Stimulated activated CD8-positive, alpha-beta memory T cell treated with anti-CD3 and anti-CD28 coated beads, Interleukin-4, amount 100 ng/mL, for 48 hours (primary cell): ENCODE measurements at places on chromosomes 3 and 15.

DNA sequence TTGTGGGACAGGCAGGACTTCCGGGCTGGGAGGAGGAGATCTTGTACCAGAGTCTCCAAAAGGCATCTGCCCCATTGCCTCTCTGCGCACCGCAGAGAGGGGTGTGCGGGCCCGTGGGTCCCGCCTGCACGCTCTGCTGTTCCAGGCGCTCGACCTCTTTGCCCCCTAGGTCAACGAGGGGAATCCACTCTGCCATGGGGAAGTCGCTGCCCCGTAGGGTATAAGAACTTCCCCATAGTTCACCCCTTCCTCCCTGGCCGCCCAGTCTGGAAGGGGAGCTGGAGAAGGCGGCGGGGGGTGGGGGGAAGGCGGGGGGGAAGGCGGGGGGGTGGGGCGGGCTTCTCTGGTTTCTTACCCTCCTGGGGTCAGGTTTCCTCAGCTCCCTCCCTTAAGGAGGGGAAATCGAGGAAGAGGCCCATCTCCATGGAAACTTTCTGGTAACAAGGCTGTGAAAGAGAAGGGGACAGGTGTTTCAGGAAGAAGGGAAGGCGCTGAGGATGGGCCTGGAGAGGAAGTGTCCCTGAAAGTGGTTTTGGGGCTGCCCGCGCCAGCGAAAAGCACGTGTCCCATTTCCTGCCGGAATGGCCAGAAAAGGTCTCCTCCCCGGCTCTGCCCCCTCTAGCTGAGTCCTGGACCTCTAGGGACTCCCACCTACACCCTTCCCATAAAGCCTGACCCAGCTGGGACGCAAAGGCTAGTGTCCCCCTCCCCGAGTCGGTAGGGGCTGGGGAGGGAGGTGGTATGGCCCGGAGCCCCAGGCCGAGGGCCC is 27.5 kb downstream of the NR1I2 start:
- DNase-seq = no peak

- DNase-seq = no peak
These were observed 34.1 kb upstream of the HACD2 start for GRCh38 chr3:123618768-123619484.

DNA sequence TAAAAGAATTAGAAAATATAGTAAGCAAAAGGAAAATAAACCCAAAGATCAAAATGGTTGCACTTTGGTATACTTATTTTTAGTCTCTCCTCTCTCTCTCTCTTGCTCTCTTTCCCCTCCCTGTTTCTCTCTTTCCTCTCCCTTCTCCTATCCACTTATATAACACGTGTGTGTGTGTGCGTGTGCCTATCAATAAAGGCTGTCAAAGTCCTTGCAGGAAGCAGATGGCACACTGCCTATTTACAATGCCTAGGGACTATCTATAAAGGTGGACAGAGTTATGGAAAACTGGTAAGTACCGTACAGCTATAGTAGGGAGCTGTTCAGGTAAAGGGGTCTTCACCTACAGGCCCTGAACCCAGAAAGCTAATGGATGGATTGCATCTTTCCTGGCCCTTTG is 161.6 kb downstream of the SQOR start:
- no peak for DNase-seq

GRCh38 chr3:16151109-16151508 is 23.4 kb upstream of the GALNT15 start:
- no peak for DNase-seq

- no peak for DNase-seq
These were observed 75.0 kb downstream of the SEMA5B start for GRCh38 chr3:122952520-122952919.

- DNase-seq = no peak
These were observed 81.4 kb downstream of the DNAJB8 start for GRCh38 chr3:128385080-128385832.

- DNase-seq = no peak
These were observed 67.2 kb downstream of the LRRK1 start for GRCh38 chr15:100986158-100986896.

DNA sequence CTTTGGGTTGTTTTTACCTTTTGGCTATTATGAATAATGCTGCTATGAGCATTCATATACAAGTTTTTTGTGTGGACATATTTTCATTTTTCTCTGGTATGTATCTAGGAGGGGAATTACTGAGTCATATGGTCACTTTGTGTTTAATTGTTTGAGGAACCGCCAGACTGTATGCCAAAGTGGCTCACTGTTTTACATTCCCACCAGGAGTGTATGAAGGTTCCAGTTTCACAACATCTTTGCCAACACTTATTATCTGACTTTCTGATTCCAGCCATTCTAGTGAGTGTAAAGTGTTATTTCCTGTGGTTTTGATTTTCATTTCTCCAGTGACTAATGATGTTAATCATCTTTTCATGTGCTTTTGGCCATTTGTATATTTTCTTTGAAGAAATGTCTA is 51.8 kb downstream of the CMTM7 start:
- DNase-seq = peak; percentile 5

DNA sequence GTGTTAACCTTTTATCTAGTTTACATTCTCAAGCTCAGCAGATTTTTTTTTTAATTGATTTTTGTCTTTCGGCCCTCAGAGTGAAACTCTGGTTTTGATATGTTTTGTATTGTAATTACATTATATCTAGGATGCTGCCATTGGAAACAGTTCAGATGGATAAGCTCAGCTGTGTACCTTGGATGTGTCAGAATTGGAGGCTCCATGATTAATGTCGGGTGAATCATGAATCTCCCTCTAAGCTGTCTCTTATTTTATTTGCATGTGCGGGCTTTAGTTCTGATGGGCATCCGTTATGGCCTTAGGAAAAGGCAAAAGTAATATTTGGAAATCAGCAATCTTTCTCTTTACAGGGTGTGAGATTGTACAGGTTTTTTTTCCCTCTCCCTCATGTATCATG is 4.2 kb downstream of the PTPRG start:
- DNase-seq = no peak

DNA sequence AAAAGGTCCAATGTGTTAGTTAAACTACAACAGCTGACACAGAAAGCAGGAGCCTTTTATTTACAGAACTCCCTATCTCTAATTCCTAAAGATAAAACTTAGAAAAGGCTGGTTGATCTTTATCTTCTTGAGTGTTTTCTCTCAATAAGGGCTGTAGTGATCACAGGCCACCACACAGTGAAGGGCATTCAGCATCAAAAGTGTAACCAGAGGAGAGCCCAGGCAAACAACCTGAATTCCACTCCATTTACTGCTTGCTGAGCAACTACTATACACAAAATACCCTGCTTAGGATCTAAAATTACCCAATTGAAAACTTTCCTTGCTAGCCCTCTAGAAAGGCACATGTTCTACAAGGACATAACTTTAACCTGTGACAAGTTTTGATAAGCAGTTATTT is 122.7 kb downstream of the MEIS2 start:
- no peak for DNase-seq

- no peak for DNase-seq
These were observed 3.4 kb upstream of the PARP14 start for GRCh38 chr3:122677216-122677615.

DNA sequence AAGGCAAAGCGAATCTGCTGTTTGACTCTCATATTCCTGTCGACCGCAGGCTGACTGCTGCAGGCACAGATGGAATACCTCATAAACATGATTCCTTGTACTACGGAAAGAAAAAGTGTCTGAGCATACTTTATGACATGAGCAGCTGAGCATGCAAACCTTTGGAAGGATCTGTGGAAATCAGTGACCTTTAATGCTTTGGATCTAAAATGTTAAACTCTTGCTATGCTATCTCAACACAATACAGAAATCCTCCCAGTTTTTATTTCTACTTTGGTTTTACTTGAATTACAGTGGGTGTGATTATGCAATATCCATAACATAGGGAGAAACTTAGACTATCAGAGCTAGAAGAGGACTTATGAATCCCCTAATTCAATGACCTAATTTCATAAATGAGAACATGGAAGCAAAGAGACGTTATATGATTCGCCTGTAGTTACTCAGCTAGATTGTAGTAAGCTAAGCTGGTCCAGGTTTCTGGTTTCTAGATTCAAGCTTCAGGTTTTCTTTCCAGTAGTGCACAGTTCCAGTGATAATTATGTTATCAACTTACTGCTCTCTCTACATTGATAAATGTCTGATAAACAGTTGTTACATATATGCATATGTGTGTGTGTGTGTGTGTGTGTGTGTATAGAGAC is 127.6 kb upstream of the GBE1 start:
- no peak for DNase-seq

DNA sequence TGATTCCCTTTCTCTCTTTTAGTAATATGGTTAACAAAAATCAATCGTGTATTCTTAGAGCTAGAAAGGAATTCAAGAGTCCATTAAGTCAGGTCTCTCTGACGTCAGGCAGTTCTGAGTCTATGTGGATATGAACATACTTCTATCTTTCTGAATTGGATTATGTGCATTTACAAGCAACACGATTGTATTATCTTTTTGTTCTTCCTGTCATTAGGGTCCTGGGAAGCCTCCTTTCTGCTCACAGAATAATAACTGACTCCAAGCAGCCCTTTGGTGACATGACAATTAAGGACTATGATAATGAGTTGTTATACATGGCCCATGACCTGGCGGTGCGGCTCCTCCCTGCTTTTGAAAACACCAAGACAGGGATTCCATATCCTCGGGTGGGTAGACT is 14.0 kb downstream of the EDEM1 start:
- no peak for DNase-seq

- no peak for DNase-seq
These were observed 158.4 kb downstream of the KLF13 start for GRCh38 chr15:31484986-31485385.

DNA sequence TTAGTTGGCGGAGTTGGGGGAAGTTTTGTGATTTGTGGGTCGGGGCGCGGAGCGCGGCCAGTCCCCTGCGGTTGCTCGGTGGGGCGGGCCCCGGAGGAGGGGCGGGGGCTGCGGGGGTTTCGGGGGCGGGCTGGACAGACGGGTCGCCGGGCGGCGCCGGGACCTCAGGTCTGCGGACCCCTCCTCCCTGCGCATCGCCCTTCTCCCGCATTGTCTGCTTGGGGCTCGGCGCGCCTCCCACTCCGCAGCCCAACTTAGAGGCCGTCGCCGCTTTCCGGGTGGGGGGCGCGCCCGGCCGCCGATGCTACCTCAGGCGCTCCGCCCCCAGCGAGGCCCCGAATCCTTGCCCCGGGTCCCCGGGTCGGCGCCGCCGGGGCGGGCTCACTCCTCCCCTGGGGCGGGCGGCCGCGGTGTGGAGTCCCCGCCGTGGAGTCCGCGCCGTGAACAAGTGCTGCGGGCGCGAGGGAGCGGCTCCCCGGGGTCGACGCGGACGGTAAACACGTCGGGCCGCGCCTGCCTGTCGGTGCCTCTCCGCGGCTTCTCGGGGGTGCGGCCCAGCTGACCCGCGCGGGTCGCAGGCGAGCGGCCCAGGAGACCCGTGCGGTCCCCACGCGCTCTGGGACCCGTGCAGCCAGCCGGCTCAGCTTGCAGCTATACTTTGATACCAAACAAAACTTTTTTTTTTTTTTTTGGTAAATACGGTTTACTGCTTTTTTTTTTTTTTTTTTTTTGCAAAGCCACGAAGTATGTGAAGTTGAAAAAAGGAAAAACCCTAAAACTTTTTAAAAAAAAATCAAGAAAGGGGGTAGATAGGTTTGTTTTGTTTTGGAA is 624 bp downstream of the AKAP13 start:
- DNase-seq = peak; percentile 70

DNA sequence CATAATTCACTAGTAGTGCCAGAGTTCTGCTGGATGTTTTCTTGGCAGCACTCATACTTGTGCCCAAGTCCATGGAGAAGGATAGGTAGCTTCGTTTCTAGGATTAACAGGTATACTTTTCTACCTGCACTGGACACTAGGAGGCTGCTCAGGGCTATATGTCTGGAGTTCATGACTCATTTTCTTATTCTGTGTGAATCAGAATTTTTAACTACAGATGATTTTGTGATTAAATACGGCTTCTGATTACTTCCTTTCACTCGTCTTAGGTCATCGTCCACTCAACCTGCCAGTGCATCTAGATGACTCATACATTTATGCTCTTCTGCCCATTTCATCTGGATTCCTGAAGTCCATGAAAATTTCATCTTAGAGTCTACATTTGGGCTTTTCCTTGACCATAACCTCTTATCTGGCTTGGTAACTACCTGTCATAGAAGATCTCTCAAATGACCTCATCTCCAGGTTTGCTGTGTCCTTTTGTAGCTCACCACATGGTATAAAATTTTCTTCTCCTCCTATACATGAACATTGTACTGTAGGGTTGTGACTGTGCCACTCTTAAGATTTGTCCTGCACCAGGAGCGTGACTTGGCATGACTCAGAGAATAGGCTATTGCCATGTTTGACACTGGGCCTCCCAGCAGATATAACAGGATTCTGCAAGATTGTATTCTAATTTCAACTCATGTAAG is 66.7 kb upstream of the GCSAM start:
- DNase-seq = no peak

- no peak for DNase-seq
These were observed 567.2 kb upstream of the NECTIN3 start for GRCh38 chr3:110504401-110504800.

- DNase-seq = no peak
These were observed 19.1 kb upstream of the VILL start for GRCh38 chr3:37971467-37971866.

DNA sequence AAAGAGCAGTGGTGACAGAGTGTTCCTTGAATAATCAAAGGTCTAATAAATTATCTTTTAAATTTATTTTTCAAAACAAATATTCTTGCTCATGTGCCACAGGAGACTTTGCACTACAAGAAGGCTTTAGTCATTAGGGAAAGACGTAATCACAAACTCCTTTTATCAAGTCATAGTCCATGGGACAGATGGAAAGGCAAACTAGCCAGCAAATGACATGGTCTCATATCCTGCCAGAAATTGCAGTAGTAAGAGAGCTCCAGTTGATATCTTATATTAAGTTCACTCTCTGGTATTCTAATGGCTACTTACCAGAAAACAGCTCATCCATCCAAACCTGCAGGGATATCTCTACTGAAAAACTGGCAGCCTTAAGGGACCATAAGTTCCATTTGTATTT is 225.0 kb upstream of the TP63 start:
- DNase-seq = no peak

DNA sequence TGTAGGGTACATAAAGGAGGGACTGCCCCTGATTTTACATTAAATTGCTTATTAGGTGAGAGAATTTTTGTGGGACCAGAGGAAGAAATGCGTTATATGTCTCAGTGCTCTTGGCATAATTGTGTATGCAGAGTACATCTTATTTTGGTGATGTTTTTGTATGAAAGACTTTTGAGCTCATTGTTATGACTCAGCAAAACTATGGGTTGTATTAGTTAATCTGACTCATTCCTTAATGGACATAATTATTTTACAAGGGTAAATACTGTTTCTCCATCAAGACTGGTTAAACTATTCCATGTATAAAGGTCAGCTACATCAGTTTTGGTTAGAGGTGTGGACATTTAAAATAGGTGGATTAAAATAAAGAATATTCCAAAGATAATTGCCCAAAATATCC is 156.8 kb downstream of the ALCAM start:
- no peak for DNase-seq

- DNase-seq = no peak
These were observed 659.1 kb downstream of the GRM7 start for GRCh38 chr3:7520059-7520458.

DNA sequence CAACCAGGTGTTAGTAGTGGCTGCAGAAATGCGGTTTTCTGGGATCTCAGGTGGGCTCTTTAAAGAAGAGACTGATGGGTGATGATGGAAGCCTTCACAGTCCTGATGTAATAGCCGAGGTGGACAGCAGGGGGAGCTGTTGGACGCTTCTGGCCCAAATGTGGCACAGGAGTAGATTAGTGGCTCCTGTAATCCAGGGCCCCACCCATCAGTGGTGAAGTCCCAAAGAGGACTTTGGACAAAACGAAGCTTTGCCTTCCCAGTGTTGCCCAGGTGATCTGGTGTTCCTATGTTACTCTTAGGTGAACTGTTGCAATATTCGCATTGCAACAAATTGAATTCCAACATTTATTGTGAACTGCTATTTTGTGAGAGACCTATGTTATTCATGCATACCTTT is 31.8 kb upstream of the MYZAP start:
- peak; percentile 92 for DNase-seq
